Naive thymus-derived CD4-positive, alpha-beta T cell (primary cell): ENCODE measurements at places on chromosomes 16 and 17. TPM values are rescaled to one million over a fixed set of nuclear protein-coding genes. Genes with fewer than 3 reads are reported as not detected.

The CX3CL1 gene
- not detected for polyA plus RNA-seq

The PIGS gene
- polyA plus RNA-seq: 53.5 TPM

The CHD9NB gene
- not detected for polyA plus RNA-seq

The BAIAP3 gene
- polyA plus RNA-seq: 1.3 TPM

The SLC12A3 gene
- not detected for polyA plus RNA-seq

The MMP15 gene
- not detected for polyA plus RNA-seq

The KDM6B gene
- polyA plus RNA-seq: 0.95 TPM

The PRSS8 gene
- not detected for polyA plus RNA-seq

The KRTAP1-1 gene
- polyA plus RNA-seq: not detected

The MYH13 gene
- not detected for polyA plus RNA-seq

The TSNAXIP1 gene
- not detected for polyA plus RNA-seq

The HS3ST3B1 gene
- 7.9 TPM for polyA plus RNA-seq

The MEFV gene
- polyA plus RNA-seq: not detected

The GPT2 gene
- polyA plus RNA-seq: 0.64 TPM

The SLC25A19 gene
- 15.5 TPM for polyA plus RNA-seq

The ZACN gene
- polyA plus RNA-seq: 4.6 TPM

The ZG16 gene
- polyA plus RNA-seq: not detected

The SEZ6L2 gene
- not detected for polyA plus RNA-seq

The TBC1D3D gene
- not detected for polyA plus RNA-seq

The USH1G gene
- polyA plus RNA-seq: not detected

The AANAT gene
- polyA plus RNA-seq: not detected

The KRT39 gene
- not detected for polyA plus RNA-seq

The SDR42E2 gene
- polyA plus RNA-seq: 0.48 TPM

The SOX8 gene
- 2.3 TPM for polyA plus RNA-seq

The ATP2A1 gene
- not detected for polyA plus RNA-seq

The CARHSP1 gene
- 32.7 TPM for polyA plus RNA-seq

The CD300LB gene
- polyA plus RNA-seq: not detected

The NOTUM gene
- polyA plus RNA-seq: not detected

The SGF29 gene
- 85.6 TPM for polyA plus RNA-seq

The HBA1 gene
- not detected for polyA plus RNA-seq

The TEX19 gene
- polyA plus RNA-seq: not detected

The RPUSD1 gene
- polyA plus RNA-seq: 21.2 TPM

The GSDMA gene
- polyA plus RNA-seq: 0.61 TPM

The KRT17 gene
- not detected for polyA plus RNA-seq

The CTRB2 gene
- not detected for polyA plus RNA-seq

The CCL2 gene
- not detected for polyA plus RNA-seq

The C16orf96 gene
- polyA plus RNA-seq: not detected

The RTN4RL1 gene
- polyA plus RNA-seq: 0.58 TPM

The RHBDL1 gene
- polyA plus RNA-seq: not detected
